Right renal pelvis (tissue), 4 donors: ENCODE measurements at places on chromosomes 7 and 10. TPM values are rescaled to one million over a fixed set of nuclear protein-coding genes. Genes with fewer than 3 reads are reported as not detected.

Gene NPY
- 0.59 TPM for polyA plus RNA-seq

Gene C10orf53
- not detected for polyA plus RNA-seq

Gene SPDYE1
- 0.51 TPM for polyA plus RNA-seq

Gene GPR85
- 1.2 TPM for polyA plus RNA-seq
